ENCODE measurements at places on chromosomes 13 and 19.
A peak's percentile ranks its signal among the peaks of the same experiment; 100 is the strongest.

- peak; percentile 32 for DNase-seq
Measured at GRCh38 chr13:43368003-43368402, 344.6 kb downstream of the DNAJC15 start.

DNA sequence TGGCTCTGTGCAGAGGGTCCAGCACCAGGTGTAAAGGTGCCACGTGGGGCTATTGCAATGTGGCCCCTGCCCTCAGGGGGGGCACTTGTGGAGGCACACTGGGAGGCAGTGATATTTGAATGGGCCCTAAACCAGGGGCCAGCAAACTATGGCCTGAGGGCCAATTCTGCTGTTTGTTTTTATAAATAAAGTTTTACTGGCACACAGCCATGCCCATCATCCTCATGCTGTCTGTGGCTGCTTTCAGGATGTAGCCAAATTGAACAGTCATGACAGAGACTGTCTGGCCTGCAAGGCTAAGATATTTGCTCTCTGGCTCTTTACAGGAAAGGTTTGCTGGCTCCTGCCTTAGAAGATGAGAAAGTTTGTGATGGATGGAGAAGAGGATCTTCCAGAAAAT is 33.9 kb upstream of the RANBP3 start:
- DNase-seq, result no peak

DNA sequence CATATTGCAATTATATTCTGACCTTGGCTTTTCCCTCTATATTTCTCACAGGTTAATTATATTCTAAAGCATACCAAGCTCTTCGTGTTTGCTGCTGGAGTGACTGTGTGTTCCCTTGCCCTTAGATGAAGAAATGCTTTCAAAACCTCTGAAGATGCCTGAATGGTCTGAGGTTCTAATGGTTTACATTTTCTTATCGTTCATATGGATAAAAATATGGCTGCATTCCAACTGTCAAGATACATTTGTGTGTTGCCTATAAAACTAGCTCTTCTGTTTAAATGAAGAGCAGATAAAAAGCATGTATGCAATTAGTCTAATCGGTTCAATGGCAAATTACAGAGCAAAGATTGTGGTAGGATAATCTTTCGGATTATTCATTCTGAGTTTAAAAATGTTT is 68.4 kb upstream of the ANKRD10 start:
- no peak for DNase-seq

GRCh38 chr13:28356561-28357021 is 138.3 kb downstream of the FLT1 start:
- no peak for DNase-seq

Measured in Caco-2 (cell line).